Right ventricle myocardium inferior (tissue), 1 donor: ENCODE measurements at places on chromosomes 16 and 17. TPM values are rescaled to one million over a fixed set of nuclear protein-coding genes. Genes with fewer than 3 reads are reported as not detected.
A peak's percentile ranks its signal among the peaks of the same experiment; 100 is the strongest.

The VTN gene
- total RNA-seq = 36.9 TPM

The CLDN9 gene
- 0.32 TPM for total RNA-seq

The KRTAP4-1 gene
- total RNA-seq = not detected

The TLCD2 gene
- total RNA-seq = 2.4 TPM

The CASKIN1 gene
- total RNA-seq = 5.8 TPM

The TBC1D26 gene
- total RNA-seq = not detected

The KRTAP1-4 gene
- total RNA-seq = not detected

The DLX4 gene
- not detected for total RNA-seq

The ZNF19 gene
- total RNA-seq = 1.9 TPM

The CCDC78 gene
- 0.49 TPM for total RNA-seq

DNA sequence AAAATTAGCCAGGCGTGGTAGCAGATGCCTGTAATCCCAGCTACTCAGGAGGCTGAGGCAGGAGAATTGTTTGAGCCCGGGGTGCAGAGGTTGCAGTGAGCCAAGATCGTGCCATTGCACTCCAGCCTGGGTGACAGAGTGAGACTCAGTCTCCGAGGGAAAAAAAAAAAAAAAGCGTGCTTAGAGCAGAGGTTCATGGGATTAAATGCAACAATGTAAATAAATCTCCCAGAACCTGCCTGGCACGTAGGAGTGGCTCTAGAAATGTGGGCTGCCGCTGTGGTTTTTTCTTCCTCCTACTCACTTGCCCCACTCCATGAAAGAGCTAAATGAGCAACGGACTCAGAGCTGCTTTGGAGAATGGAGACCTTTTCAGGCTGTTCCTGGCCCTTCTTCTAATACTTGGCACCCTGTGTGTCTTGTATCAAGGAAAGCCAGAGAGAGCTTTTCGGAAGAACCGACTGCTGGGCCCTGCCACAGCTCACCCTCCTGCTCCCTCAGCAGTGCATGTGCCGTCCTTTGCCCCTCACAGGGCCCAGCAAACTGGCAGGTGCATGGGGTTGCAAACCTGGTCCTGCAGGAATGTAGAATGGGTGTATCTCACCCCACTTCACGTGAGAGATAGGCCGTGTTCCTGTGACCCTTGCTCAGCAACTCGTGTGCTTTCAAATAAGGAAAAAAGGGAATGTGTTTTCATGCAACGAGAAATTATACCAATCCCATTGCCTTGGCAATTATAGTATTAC, 52.0 kb downstream of the LDHD start:
- DNase-seq = no peak

GRCh38 chr17:39820541-39820940, 43.6 kb downstream of the IKZF3 start:
- no peak for DNase-seq

DNA sequence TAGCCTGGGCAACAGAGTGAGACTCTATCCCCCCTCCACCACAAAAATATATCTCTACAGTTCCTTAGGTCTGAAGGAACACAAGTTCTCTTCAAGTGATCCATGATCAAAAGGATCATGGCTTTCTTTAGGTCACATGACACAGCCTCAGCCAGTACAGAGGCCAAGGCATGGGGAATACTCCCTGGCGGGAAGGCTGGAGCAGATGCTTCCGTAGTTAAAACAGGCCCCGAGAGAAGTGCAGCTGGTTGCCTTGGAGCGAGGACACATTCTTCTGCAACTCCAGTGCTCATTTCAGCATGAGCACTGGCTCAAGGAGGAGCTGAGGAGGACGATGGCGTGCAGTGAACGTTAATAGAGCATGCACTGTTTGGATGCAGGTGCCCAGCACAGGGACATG, 13.5 kb downstream of the CDIP1 start:
- DNase-seq = no peak

GRCh38 chr16:1525871-1526607, 7.4 kb upstream of the TMEM204 start:
- DNase-seq = peak; percentile 52

- no peak for DNase-seq
These were observed 61.8 kb downstream of the SMG6 start for GRCh38 chr17:2241823-2242222.

- no peak for DNase-seq
These were observed 38.2 kb downstream of the RTN4RL1 start for GRCh38 chr17:1986783-1987451.

GRCh38 chr16:1258225-1258600, 2.3 kb downstream of the TPSD1 start:
- no peak for DNase-seq

DNA sequence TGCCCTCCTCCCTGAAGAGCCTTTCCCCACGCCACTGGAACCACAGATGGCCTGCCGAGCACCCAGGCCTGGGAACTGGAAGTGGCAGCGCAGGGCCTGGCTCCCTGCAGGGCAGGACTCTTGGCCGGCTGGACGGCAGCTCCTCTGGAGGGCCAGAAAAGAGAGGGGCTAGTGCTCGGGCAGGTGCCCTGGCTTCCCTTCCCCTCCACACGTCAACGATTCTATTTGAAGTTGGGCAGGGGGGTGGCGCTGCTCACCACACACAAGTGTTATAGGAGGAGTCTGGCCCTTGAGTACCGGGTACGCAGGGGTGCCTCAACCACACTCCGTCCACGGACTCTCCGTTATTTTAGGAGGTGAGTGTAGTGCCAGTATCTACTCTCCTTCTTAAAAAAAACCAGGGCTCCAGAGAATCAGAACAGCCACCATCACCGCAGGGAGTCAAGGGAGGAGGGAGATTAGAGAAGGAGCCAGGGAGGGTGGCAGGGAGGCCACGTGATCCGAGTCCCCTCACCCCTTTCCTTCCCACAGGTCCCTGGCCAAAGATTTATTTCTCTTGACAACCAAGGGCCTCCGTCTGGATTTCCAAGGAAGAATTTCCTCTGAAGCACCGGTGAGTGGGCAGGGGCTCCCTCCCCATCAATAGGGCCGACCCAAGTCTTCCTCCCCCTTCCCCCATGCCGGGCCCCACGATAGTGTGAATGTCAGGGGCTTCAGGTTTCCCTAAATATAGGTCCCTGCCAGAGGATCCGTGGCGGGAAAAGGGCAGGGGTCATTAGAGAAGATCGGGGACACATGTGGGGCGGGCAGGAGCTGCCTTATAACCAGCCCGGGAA, 1.4 kb upstream of the ALDOA start:
- DNase-seq = peak; percentile 87

- DNase-seq = no peak
These were observed 223.9 kb upstream of the WSB1 start for GRCh38 chr17:27069842-27070508.
